ENCODE measurements at places on chromosomes 3 and 15.

DNA sequence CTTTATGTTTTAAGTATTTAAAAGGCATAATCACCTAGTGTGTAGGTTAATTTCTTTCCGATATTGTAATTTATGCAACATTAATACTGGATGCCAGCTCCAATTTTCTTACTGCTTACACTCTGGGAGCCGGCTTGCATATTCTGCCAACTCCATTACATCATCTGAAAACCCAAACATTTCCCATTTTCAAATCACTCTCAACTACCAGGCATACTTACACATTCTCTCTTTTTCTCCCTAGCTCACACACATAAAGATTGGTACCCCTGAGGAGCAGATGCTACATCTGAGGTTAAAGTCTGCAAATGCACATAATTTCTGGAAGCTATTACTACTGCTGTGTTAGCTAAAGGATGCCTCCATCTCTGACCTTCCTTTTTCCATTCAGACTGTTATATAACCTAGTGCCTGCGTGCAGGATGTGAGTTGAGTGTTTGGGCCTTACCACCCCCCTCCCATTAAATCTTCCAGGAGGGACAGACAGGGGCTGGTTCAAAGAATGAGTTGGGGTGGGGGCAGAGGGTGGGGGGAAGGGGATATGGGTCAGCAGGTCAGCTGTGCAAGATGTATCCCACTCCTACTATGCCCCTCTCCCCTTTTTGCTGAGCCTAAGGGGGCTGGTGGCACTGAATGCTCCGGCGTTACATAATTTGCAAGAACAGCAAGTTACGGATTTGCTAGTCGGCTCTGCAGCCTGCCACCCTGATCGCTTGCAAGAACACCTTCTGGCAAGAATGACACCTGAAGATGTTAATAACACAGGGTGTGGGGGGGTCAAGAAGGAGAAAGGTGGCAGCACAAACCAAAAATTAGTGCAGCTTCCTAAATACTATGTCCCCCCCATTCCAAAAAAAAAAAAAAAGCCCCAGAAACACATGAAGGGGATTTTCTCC lies 2.5 kb downstream of the RORA start:
- H3K4me3 ChIP-seq = peak overlapping the region; percentile 86
- H3K36me3 ChIP-seq = no peaks in the 10 kb centered on the region

DNA sequence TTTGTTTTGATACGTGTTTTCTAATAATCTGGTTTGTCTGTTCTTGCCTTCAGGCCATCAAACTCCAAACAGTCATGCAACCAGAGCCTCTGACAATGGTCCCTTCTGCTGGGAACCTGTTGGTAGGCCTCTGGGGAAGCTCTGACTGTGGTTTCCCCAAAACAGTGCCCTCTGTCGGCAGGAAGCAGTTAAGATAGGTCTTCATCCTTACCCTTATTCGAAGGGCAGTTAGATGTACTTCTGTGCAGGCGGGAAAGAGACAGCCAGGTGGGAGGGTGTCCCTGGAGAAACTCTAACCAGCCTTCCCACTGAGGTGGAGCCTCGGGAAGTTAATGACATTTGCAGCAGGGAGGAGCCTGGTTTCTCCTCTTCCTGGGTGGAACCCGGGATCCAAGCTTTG lies 81.6 kb upstream of the CHMP2B start:
- no peaks in the 10 kb centered on the region for H3K27me3 ChIP-seq
- H3K4me1 ChIP-seq = peaks cover 14% of the 10 kb centered on the region
- no peaks in the 10 kb centered on the region for H3K36me3 ChIP-seq
- H3K27ac ChIP-seq = no peak overlapping the region
- H3K4me3 ChIP-seq = no peak overlapping the region
- no peak for DNase-seq

GRCh38 chr3:166759736-166760513 lies 620.2 kb downstream of the ZBBX start:
- DNase-seq = no peak
- H3K4me1 ChIP-seq = no peaks in the 10 kb centered on the region
- no peak overlapping the region for H3K27ac ChIP-seq
- no peaks in the 10 kb centered on the region for H3K27me3 ChIP-seq

- H3K27me3 ChIP-seq = no peaks in the 10 kb centered on the region
- no peaks in the 10 kb centered on the region for H3K4me1 ChIP-seq
- DNase-seq = no peak
- no peak overlapping the region for H3K4me3 ChIP-seq
- no peaks in the 10 kb centered on the region for H3K36me3 ChIP-seq
These were observed 736.4 kb downstream of the FHIT start for GRCh38 chr3:60514866-60515265.
